ENCODE measurements at places on chromosomes 2 and 18.

DNA sequence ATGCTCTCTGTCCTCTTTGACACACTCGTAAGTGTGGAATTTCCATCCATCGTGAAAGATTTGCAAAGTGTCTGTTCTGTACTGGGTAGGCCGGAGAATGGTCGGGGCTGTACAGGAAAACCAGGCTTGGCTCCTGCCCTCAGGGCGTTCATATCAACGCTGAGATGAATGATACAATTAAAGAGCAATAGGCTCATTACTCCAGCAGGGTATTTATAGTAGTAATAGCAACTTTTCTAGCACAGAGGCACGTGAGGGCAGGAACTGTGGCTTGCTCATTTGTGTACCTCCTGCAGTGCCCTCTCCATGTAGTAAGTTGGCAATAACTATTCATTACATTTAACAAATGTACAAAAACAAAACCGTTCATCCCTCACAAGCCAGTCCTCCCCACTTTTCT, 5.3 kb upstream of the NCK2 start:
- no peak for DNase-seq

- DNase-seq, result no peak
These were observed 25.5 kb downstream of the ITPRID2 start for GRCh38 chr2:181916726-181917718.

DNA sequence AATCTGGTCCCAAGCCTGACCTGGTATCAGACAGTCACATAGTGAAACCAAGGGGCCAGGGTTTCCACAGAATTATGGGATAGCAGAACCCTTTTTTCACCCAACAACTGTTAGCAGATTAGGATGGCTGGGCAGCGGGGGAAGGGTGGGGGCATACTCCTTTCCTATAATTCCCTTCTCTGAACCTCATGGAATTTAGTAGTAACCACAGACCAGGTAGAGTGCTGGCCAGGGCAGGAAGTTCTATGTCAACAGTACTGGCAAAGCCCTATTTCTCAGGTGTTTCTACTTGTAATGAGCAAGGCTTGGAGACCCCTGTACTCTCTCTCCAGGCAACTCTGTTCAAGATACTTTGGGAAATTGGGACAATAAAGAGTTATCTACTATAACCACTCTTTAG, 174.6 kb downstream of the THADA start:
- no peak for DNase-seq

GRCh38 chr2:203706403-203706802, at the start of gene CD28:
Gene CD28 (plus strand): TSS chr2:203706639. CDS start chr2:203706697, 58 bp downstream.
- no peak for DNase-seq

DNA sequence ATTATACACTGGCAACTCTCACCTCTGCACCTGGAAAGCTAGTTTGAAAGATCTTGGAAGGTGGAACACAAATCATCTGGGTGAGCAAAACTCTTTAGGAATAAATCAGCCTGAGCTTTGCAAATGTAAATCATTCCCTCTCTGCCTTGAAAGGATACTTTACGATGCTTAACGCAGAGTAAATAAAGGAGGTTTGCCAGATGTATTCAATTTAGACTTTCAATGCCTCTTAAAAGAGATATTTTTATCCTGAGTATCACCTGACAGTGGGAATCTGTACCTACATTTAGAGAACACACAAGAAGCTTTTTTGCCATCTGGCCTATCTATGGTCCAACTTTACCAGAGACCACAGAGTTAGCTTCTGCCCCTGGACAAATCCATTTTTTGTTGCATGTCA, 983.2 kb upstream of the CDH2 start:
- DNase-seq, result no peak

DNA sequence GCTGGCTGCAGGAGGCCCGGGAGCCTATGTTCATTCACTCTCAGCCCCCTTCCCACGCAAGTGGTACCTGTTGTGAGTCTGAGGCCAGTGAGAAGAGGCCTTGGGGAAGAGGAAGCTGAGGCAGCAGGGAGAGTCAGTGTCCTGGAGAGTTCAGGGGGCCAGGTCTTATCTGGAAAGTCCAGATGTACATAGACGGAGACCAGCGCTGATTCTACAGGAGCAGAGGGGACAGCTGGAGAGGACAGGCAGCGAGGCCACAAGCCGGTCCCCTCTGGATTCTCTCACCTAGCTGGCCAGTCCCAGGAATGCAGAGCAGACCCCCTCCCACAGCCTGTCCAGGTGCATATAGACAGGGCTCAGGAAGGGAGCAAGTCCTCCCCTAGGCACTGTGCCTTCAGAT, 29.1 kb upstream of the SELENOI start:
- no peak for DNase-seq

Measured in right hindlimb (tissue), 1 donor.